ENCODE measurements at places on chromosomes 11 and 22. TPM values are rescaled to one million over a fixed set of nuclear protein-coding genes. Genes with fewer than 3 reads are reported as not detected.

The CHRDL2 gene
- total RNA-seq: not detected

GRCh38 chr11:64767344-64768299, 7.8 kb upstream of the PYGM start:
- peak; percentile 89 for DNase-seq

- DNase-seq: peak; percentile 36
These were observed 3.4 kb downstream of the ZNF195 start for GRCh38 chr11:3375552-3375951.

- no peak for DNase-seq
These were observed 2.8 kb upstream of the BARX2 start for GRCh38 chr11:129372609-129373488.

DNA sequence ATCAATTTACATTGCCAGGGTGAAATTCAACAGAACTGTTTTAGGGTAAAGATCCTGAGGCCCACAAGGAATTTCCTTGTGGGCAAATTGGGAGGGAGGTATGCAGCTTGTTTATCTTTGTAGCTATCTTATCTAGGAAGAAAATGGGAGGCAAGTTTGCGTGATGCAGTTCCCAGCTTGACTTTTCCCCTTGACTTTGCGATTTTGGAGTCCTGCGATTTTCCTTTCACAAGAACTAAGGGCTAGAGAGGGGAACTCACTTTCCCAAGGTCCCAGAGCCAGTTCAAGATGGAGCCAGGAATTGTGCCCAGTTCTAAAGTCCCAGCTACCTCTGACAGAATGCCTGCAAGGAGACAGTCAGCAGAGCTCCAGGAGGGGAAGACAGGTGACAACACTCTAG, 30.7 kb downstream of the RIBC2 start:
- DNase-seq: no peak

The LMNTD2 gene
- total RNA-seq: 6.2 TPM

DNA sequence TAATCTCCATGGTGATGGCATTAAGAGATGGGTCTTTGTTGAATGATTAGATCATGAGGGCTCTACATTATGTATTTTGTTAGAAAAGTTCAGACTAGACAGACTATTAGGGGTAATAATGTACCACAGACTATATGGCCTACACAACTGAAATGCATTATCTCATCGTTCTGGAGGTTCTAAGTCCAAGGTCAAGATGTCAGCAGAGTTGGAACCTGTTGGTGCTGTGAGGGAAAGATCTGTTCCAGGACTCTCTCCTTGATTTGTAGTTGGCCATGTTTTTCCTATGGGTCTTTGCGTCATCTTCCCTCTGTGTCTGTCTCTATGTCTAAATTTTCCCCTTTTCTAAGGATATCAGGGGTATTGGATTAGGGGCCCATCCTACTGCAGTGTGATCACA, 8.4 kb upstream of the GLYATL1 start:
- DNase-seq: no peak

DNA sequence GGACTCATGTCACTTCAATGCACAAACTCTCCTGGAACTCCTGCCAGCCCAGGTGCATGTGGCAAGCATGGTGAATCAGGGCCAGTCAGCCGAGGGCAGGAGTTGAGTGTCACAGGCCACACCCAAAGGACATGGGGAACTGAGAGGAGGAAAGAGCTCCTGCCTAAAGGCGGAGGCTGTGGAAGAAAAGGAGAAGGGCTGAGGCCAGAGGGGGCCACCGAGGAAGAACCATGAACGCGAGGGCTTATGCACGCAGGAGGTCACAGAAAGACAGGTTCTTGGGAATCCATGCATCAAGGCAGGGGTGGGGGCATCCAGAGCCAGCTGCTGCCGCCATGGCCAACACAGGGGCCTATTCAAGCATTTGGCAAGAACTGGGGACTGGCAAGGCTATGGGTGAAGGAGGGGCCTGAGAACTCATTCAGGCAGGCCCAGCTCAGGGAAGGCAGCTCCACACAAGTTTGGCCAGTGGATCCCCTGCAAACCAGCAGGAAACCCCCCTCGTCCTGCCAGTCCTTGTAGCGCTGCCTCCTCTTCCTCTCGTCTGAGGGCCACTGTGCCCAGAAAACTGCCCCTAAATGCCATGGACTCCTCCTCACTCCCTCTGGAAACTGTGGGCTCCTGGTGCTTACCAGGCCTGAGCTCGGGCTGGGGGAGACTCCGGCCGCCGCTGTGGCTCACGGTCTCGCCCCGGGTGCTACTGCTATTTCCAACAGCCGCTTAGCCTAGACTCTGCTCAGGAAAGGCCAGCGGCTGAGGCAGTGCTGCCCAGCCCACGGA, 15.4 kb downstream of the PPM1F start:
- DNase-seq: no peak

DNA sequence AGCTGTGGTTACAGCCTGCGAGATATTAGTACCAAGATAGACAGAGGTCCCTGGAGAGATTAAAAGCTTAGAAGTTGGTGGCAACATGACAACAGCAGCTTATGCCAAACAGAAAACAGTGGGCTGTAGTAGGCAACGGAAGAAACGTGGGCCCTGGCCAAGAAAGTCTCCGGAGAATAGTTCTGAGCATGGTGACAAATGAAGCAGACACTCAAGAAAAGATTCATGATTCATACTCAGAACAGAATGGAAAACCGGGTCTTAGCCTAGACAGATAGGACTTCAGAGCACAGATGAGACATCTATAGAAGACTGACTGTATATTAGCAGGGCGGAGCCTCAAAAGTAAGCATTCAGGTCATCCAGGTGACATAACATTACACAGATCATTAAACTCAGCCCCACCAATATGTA, 727.4 kb downstream of the ETS1 start:
- no peak for DNase-seq

The ANKK1 gene
- 0.32 TPM for total RNA-seq

The MS4A3 gene
- not detected for total RNA-seq

The OR52E8 gene
- not detected for total RNA-seq

- peak; percentile 81 for DNase-seq
These were observed 48.8 kb upstream of the TOP3B start for GRCh38 chr22:22031183-22031945.

GRCh38 chr11:27183672-27184457, 143.2 kb downstream of the BBOX1 start:
- DNase-seq: peak; percentile 79

The APOBEC3B gene
- not detected for total RNA-seq

The BAIAP2L2 gene
- total RNA-seq: 0.22 TPM

The PDGFD gene
- total RNA-seq: 360 TPM

DNA sequence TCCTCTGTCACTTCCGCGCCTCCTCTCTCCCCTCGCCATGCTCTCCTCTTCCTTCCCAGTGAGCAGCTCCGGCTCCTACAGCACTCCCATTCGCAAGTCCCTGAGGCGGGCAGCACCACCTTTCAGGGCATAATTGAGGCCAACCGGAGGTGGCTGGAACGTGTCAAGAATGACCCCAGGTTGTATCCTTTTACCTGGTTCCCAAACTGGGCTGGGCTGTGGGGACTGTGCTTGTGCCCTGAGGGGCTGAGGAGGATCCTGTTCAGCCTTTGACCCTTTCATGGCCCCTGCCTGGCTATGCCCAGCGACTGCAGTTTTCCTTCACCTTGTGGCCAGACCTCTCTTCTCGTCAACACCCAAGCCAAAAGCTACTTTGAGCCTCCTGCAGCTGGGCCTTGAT, 84.1 kb downstream of the CEP164 start:
- DNase-seq: no peak

The H19 gene
- total RNA-seq: 65.5 TPM

DNA sequence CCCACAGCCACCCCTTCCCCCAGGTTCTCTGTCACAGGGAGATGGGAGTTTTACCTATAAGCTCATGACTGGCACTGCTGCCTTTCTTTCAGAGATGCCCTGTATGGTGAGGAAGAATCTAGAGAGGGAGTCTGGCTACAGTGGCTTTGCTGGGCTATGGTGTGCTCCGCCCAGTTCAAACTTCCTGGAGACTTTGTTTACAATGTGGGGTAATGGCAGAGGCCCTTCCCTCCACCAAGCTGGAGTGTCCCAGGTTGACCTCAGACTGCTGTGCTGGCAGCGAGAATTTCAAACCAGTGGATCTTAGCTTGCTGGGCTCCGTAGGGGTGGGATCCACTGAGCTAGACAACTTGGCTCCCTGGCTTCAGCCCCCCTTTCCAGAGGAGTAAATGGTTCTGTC, 143.5 kb downstream of the MSANTD4 start:
- no peak for DNase-seq

The OR4A5 gene
- not detected for total RNA-seq

The MPZL2 gene
- total RNA-seq: not detected

DNA sequence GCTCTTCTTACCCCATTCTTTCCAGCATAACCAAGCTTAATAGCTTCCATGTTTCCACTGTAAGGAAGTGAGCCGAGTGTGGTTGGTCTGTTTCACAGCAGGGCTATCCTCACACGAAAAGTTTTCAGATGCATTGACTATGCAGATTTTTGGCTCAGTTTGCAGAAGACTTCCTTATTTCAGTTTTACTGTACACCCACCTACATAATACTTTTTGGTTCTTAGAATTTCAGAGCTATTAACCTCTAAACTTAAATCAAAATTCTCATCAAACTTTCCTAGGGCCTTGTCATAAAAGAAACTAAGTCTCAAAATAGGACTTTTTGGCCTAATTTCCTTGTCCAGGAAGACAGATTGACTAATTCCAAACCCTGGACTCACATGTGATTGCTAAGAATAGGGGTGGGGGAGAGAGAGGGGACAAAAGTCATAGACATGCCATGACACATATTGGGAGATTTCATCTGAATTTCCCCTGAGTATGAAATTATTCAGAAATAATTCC, 7.3 kb upstream of the EHF start:
- DNase-seq: no peak

The DERL3 gene
- 16.3 TPM for total RNA-seq

GRCh38 chr11:131579932-131580387, 209.5 kb downstream of the NTM start:
- DNase-seq: peak; percentile 68

The ALG9 gene
- 8.0 TPM for total RNA-seq

DNA sequence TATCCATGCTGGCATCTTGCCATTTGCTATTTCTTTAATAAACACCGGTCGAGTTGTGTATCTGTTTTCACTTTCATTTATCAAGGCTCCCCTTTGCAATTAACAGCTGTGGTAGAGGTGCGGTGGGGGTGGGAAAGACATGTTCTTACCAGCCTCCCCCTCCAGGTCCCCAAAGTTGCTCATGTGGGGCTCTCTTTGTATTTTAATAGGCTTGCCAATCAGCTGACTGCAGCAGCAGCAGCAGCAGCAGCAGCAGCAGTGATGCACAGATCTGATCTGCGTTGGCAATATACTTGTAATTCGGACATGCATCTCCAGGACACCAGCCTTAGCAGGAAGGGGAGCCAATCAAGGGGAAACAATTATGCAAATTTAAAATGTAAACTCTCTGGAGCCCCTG, 40.3 kb upstream of the E2F8 start:
- DNase-seq: peak; percentile 78

The FXYD2 gene
- total RNA-seq: 1.4 TPM

DNA sequence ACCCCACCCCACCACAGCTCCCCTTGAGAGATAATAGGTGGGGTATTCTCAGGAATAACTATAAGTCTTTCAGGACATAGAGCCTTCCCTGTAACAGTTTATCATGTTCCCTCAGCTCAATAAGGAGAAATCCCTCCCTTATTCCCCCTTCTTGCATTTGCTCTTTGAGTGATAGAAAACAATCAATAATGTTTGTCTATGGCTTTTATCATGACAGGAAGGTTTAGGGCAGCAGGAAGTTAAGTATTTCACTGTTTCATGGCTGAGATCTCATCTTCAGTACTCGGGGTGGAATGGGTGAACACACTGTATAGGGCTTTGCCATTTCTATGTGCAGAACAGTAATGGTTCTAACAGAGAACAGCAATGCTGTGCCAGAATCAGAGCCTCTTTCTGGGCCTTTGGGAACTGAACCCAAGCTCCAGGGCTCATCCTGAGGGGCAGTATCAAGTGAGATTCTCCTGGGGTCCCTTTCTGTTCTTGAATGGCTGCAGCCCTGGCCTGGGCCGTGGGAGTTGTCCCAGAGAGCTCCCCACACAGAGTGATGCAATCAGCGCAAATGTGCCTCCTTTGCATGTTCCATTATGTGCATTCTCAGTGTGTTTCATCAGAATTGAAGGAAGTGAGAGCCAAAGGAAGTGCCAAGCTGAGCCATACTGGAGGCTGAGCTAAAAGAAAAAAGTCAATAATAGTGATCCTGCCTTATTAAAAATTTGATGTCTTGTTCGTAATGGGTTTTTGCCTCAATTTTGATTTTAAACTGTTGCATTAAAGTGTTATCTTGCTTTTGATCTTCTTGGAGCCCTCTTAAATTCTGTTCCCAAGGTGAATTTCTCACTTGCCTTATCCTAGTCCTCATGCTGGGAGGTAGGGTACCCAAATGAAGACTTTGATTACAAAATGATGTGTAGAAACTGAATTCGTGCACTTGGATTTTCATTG, 2.9 kb upstream of the CYP2R1 start:
- DNase-seq: peak; percentile 72

The PGA4 gene
- total RNA-seq: not detected

DNA sequence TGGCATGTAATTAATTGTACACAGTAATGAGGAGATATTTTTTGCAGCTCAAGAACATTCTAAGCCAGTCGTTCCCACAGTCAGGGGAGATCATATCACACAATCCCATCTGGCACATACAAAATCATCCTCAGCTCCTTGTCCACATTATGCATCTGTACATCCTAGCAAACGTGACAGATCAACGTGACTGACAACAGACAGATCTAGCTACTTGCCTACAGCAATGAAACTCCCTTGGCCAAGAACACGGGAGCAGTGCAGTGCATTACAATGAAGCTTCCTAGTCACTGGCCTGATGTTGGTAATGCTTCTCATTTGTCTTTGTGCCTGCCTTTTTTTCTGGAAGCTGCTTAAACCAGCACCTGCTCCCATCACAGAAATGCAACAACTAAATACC, 24.5 kb upstream of the GUCY1A2 start:
- DNase-seq: no peak

DNA sequence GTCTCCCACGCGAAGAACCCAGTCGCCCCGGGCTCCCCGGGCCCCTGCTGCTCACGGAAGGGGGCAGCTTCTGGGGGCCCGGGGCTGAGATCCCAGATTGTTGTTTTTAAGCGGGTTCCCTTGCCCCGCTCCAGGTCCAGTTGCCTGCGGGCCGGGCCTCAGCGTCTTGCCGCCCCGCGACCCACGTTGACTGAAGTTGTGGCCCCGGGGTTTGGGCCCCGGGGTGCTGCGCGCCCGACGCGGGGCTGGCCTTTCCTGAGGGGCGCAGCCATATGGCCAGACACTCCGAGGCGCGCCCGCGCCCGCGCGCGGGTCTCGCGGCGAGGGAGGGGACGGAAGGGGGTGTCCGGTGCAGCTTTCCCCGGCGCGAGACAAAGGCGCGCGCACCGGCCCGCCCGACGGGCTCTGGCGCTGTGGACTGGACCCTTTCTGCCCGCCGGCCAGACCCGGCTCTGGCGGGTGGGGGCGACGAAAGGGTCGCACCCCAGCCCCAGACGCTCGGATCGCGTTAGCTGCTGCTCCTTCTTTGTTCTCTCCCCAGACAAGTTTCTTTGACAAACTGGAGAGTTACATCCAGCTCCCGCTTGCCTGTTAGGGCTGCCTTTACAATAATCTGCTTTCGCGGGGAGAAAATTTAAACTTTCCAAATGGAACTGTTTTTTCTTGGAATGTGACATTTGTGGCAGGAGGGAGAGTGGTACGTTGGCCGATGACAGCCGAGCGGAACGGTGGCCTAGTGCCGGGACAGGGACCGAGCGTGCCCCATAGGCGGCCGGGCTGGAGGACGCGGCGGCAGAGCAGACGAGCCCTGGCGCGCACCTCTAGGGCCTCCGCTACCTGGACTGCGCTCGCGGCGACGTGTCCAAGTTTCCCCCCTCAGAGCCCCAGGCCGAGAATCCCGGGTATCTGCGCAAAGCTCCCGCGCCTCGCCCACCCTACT, 716 bp downstream of the AMOTL1 start:
- no peak for DNase-seq

- DNase-seq: no peak
These were observed 52.8 kb upstream of the SMIM38 start for GRCh38 chr11:69102732-69103615.

The KCNJ5 gene
- not detected for total RNA-seq
